Umbilical cord (tissue), 2 donors: ENCODE measurements at places on chromosomes 1 and 21. TPM values are rescaled to one million over a fixed set of nuclear protein-coding genes. Genes with fewer than 3 reads are reported as not detected.

DNA sequence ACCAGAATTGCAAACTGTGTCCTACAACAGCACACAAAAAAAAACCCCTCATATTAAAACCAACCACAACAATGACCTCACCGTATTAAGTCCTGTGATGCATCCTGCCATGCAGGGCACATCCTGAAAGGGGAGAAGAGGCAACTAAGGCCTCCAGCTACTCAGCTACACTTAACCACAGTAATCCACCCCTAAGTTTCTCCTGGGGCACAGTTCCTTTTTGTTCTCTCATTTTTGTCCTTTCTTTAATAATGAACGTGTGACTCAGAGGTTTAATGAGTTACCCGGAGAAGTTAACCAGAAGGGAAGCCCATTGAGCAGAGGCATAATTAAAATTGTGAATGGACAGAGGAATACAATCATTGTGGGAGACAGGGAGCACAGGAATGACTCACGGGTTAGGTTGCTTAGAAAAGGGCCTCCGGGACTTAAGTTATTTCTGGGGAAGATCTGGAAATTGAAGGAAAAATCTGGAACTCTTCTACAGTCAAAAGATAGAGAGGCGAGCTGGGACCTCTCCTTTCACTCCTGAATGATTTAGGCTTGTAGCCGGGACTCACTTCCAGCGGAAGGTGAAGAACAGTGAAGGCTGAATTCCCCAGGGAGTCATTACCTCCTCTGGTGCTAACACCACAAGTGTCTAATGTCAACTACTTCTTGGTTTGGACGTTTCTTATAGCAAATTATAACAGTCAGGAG is 36.9 kb upstream of the HIVEP3 start:
- peak; percentile 53 for DNase-seq

DNA sequence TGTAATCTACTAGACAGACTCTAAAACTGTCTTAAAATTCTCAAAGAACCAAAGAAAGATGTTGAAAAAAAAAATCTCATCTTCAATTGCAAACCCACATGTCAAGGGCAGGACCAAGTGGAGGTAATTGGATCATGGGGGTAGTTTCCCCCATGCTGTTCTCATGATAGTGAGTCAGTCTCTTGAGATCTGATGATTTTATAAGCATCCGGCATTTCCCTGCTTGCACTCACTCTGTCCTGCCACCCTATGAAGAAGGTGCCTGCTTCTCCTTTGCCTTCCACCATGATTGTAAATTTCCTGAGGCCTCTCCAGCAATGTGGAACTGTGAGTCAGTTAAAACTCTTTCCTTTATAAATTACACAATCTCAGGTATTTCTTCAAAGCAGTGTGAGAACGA is 257.0 kb downstream of the HHIPL2 start:
- DNase-seq: no peak

DNA sequence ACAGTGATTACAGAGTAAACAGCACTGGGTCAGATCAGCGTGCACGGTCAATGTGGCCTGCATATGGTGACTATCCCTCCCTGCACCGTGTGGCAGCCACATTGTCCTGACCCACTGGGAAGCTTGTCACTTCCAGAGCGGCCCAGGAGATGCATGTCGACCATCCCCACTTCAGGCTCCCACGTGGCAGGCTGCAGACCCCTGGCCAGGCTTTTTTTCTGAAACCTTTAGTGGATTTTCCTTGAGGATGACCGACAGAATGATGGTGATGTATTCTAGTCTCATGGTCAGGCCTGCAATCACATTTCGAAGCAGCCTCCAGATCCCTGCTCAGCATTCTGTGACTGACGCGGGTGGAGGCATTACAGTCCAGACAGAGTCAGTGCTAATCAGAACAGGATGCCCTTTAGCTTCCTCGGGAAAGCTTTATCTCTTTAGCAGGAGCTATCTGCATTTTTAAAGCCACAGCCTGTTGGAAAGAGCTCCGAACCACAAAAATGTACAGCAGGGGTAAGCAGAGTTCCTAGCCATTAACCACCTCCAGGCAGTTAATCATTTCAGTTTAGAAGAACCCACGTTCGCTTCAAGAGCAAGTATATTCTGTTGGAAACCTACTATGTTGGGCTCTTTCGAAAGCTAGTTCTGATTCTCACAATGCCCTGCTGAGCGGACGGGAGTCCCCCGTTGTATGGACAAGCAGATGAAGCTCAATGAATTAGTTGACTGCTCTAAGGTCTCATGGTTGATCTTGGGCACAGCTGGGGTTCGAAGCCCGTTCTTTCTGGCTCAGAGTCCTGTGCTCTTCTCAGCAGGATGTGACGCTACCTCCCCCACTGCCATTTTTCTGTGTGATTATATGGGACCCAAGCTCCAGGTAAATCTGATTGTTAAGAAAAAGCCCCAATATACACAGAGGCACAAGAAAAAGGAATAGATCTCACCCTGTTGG is 56.5 kb downstream of the IRF2BP2 start:
- peak; percentile 97 for DNase-seq

DNA sequence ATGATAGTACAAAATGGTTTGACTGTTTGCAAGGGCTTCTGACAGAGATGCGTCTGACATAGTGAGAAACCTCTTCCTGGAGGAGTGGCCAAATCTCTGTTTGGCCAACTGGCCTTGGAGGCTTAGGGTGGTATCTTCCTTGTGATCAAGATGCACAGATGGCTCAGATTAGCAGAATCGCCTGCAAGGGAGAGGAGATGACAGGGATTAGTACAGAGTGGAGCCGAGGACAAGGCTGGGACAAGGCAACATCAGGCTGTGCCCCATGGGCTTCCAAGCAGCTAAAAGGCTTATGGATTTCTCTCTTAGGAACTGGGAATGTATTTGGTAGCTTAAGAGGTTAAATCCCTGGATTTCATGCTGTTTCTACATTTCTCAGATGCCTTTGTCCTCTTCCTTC is 379.1 kb downstream of the SIPA1L2 start:
- peak; percentile 53 for DNase-seq

DNA sequence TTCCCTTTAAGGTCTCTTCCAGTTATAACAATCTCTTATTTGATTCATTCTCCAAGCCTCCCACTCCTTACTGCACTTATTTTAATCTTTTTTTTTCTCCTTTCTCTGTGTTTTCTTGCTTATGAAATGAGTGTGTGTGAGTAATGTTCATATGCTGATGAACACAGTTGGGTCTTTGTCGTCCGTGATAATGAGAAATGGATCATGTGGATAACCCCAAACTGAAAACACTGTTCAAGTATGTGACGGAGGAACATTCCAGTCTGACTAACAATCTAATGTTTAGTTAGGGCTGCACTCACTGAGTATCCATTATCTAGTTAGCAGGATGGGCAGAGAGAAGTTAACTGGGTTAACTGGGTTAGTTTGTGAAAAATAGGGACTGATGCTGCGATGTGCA is 253.1 kb upstream of the DUSP10 start:
- DNase-seq: no peak

CACNA1E gene
- total RNA-seq: 2.2 TPM

TMEM52 gene
- not detected for total RNA-seq

PCSK9 gene
- 2.6 TPM for total RNA-seq

ANKRD45 gene
- total RNA-seq: 10.1 TPM

GJA8 gene
- total RNA-seq: not detected
